Gastroesophageal sphincter (tissue), 4 donors: ENCODE measurements at places on chromosomes 13 and 19. TPM values are rescaled to one million over a fixed set of nuclear protein-coding genes. Genes with fewer than 3 reads are reported as not detected.

The BLVRB gene
- 209 TPM for total RNA-seq

The PGLYRP1 gene
- total RNA-seq: not detected

The HRC gene
- 1.1 TPM for total RNA-seq

The VSTM1 gene
- total RNA-seq: not detected

The TUBA3C gene
- total RNA-seq: not detected

The GTF2F2 gene
- total RNA-seq: 19.6 TPM

- no peak for ATAC-seq
These were observed 15.1 kb upstream of the GNA15 start for GRCh38 chr19:3120611-3121276.

- ATAC-seq: peak; percentile 51
These were observed 76.6 kb upstream of the KLF12 start for GRCh38 chr13:74210693-74211393.

GRCh38 chr13:100581504-100581903, 7.1 kb downstream of the GGACT start:
- no peak for ATAC-seq

GRCh38 chr19:7618348-7618747, 11.0 kb downstream of the XAB2 start:
- ATAC-seq: no peak

DNA sequence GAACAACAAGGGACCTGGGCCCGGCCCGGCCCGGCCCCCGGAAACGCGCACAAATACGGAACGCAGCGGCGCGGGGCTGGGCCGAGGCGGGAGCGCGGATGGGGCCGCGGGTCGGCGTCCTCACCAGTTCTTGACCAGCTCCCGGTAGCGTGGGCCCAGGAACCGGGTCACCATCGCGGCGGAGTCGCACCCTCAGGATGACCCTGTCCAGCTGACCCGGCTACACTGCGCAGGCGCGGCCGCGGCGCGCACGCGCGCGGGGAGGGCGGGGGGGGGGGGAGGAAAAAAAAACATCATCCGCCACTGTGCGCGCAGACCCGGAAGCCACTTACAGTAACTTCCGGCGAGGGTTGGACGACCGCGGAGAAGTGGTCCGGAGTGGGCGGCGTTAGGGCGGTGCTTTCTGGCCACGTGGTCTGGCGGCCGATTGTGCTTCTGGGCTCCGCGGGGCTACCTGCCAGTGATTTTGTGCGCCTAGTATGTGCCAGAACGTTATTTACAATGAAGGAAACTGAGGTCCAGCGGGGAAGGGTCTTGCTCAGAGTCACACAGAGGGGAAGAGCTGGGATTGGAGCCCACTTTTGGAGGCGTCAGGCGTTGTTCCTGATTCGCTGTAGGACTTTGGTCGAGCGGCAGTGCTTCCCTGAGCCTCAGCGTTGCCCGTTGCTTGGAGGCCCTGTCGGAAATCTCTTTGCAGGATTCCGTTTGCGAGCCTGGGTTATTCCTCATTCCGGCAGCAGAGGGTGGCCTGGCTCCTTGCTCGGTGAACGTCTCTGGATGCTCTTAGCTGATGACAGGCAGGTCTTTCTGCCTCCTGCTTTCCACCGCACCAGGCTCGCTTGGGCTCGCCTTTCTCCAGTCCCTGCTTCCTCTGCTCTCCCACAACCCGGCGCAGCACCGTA, at the start of gene UQCR11:
TSS of gene UQCR11 (minus strand) at position 227 of the 902 bp plus-strand sequence. CDS start at position 174, 53 bp downstream.
- peak; percentile 97 for ATAC-seq

DNA sequence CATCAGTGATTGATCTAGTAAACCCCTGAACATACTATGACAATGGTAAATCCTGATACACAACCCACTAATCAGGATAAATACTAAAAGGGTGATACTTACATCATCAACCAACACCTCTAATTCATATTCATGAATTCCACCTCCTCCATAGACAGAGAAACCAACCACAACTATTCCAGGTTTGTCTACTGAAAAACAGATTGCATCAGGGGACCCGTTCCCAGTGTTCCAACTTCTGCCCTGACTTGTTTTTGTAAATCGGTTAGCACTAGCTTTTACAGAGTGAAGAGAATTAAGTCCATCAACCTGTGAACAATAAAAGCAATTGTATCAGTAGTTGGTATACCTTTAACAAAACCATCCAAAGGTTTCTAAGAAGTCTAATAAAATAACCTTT, 149.2 kb downstream of the MYCBP2 start:
- no peak for ATAC-seq

DNA sequence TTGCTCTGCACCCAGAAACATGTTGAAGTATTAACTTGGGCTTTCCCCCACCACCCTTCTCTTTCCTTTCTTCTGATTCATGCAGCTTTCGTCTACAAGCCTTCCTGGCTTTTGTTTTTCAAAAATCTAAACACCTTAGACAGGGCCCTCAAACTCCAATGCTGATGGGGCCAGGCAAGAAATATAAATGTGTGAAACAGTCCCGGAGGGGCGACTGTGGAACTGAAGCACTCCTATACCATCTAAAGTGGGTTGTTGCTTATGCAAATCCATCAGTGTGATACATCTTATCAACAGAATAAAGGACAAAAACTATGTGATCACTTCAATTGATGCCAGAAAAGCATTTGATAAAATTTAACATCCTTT, 6.1 kb downstream of the FCGBP start:
- ATAC-seq: no peak

DNA sequence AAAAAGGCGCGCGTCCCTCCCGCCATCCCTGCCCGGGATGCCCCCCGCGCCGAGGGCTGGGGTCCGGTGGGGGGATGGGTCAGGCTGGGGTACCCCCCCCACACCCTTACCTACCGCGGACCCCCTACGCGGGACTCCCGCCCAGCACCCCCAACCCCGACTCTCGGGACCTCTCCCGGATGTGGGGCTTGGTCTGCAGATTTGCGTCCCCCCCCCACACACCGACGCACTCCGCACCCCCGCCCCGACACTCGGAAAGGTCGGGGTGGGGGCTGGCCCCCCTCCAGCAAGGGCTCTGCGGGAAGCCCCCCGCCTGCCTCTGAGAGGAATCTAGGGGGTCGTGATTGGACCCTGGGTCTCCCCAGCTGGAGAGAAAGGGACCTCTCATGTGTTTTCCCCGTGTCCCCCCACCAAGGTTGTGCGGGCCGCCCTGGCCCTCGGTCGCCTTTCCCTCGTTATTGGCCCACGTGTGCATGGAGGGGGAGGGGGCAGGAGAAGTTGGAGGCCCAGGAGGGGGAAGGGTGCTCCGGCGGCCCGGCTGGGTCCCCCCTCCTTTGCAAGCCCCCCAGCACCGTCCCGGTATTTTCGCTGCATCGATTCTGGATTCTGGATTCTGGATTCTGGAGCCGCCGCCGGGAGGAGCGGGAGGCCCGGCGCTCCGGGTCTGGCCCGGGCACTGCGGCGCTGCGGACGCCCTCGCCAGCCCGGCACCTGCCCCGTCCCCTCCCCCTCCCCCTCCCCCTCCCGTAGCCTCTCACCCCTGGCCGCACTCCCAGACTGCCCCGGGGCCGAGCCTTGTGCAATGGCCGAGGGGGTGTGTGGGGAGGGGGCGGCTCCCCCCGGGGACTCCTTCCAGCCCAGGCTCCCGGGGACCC, 607 bp downstream of the NFIC start:
- no peak for ATAC-seq
